ENCODE measurements at places on chromosomes 6 and 20. TPM values are rescaled to one million over a fixed set of nuclear protein-coding genes. Genes with fewer than 3 reads are reported as not detected.

DNA sequence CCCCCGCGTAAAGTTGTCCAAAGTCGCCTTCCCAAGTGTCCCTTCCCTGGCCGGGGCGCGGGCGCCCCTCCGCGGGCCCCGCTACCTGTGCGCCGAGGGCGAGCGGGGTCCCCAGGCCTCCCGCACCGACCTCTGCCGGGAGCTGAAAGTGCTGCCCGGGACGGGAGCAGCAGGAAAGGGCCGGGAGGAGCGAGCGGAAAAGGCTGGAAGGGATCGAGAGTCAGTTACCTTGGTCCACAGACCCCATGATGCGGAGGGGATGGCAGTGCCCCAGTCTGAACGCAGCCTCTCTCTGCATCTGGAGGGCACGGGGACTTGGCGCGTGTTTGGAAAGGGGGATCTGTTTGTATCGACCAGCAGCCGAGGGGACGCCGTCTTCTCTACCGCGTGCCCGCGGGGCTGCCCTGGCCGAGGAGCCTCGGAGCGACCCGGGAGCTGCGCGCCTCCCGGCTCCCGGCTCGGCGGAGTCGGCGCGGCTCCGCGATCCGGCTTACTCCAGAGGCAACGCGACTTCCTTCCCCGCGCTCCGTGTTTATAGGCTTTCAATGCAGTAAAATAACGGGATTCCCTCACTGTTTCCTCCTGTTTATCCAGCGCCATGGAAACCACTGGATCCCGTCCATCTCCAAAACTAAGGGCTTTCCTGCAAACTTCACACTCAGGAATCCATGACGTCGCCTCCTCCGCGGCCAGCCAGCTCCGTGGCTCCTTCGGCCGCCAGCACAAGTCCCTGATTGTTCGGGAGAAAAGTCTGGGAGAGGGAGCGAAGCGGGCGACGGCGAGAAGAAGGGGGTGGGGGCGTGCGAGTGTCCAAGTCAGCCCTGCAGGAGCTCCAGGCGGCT lies 20.0 kb upstream of the NFATC2 start:
- DNase-seq = peak; percentile 94

ELOVL4 gene
- not detected for polyA plus RNA-seq

- no peak for DNase-seq
Observed at GRCh38 chr20:24097506-24098245, 109.1 kb upstream of the GGTLC1 start.

DNA sequence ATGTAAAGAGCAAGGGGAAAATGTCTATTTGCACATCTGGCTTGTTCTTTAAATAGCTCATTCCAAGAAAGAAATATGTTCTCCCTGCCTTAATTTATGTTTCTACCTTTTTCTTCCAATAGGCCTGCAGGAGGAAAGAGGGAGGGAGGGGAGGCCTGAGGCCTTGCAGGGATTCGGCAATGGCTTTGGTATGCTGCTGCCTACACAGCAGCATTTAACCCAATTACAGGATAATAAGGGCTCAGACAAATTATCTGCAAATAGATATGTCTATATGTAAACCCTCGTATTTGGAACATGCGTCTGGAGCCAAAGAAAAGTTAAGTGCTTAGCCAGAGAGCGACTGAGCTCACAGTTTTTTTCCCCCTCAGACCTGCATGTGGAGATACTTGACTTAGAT lies 277.2 kb downstream of the CDC5L start:
- DNase-seq = no peak

AKAP12 gene
- polyA plus RNA-seq = 1.2 TPM

DNA sequence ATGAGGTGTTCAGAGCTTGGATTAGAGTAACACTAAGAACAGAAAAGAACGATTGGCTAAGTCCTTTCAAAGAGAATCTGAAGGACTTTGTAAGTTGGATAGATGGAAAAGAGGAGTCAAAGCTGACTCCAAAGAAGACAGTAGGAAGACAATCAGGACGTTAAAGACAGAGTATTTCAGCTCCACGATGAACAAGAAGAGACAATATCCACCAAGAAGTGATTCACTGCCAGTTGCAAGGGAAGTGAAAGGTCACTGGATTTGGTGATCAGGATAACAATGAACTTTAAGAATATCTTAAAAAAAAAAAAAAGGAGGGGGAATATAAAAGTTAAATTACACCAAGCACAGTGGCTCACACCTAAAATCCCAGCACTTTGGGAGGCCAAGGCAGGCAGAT lies 17.9 kb downstream of the REPS1 start:
- no peak for DNase-seq

GRCh38 chr6:136058852-136059251 lies 191.3 kb downstream of the MTFR2 start:
- no peak for DNase-seq

DNA sequence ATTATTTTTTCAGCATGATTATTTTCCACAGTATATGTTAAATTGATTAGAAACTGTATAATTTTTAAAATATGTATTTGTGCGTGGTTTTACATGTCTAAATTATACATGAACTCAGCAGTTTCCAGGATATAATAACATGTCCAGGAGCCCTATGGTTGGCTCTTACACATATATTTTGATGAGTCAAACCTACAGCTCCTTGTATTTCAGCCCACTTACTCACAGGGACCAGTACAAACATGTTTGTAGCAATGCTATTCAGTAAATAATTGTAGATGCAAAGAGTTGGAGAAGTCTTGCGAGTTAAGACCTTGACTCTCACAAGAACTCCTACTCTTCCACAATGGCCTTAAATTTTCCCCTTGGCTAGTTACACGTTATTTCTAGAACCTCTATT lies 107.2 kb upstream of the SASH1 start:
- DNase-seq = no peak

SLC17A3 gene
- polyA plus RNA-seq = not detected

DCDC2 gene
- 0.60 TPM for polyA plus RNA-seq
